HFFc6 (cell line): ENCODE measurements at places on chromosomes 13 and 19.

DNA sequence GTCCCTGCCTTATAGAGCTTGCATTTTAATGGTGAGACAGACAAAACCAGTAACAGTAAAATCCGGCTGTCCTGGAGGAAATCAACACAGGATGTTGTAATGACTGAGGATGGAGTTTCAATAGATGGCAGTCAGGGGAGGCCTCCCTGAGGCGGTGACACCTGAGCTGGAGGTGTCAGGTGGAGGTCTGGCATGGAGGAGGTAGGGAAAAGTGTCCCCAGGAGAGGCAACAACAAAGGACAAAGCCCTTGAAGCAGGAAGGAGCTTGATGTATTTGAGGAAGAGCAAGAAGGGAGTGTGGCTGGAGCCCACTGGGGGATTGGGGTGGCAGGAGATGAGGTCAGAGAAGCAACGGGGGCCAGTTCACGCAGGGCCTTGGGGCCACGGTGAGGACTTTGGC is 7.8 kb downstream of the GRIN2D start:
- DNase-seq: no peak

DNA sequence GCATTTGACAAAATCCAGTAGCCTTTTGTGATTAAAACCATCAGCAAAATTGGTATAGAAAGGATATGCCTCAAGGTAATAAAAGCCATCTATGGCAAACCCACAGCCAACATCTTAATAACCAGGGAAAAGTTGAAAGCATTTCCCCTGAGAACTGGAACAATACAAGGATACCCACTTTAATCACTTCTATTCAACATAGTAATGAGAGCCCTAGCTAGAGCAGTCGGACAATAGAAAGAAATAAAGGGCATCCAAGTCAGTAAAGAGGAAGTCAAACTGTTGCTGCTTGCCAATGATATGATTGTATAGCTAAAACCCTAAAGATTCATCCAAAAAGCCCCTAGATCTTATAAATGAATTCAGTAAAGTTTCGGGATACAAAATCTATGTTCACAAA is 1510.3 kb downstream of the PCDH9 start:
- no peak for DNase-seq

DNA sequence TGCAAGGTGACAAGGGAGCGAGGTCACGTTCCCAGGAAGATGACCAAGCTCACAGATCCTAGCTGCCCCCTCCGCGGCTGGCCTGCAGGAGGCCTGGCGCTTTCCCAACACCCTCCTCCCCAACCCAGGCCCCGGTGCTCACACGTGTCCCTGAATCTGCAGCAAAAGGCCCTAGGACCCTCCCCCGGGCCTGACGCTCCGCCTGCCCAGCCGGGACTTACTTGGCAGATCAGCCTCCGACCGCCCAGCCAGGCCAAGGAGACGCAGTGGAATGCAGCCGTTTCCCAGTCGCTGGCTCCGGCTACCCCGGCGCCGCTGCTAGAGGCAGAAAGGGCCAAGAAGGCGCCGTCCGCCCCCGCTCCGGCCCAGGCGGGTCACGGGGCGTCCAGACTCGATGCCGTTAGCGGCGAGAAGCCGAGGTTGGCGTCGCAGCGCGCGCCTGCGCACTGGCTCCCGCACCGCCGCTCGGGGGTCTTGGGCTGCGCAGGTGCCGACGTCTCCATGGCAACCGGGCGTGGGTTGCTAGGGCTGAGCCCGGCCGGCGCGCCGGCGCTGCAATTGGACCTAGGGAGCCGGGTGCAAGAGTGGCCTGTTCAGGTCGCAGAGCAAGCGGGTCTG is at the start of gene PNMA8A:
Gene PNMA8A (minus strand): TSS at position 448 of the 618 bp plus-strand sequence. CDS start 528 bp downstream, outside the sequence.
- DNase-seq: peak; percentile 72

DNA sequence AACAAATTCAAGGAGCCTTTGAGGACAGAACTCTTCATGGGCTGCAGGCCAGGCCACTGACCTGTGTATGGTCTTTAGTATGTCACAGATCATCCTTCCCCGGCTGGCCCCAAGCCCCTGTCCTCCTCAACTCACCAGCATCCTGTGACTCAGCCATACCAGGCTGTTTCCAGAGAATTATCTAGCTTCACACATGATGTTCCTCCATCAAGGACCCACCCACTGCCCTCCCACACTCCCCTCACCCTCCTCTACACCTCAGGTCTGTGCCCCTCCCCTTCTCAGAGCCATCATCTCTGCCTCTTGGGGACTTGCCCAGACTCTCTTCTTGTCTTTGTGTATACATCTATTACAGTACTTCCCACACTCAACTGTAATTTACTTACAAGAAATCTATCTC is 14.7 kb downstream of the DCT start:
- DNase-seq: no peak
